Effector CD8-positive, alpha-beta T cell (primary cell): ENCODE measurements at places on chromosomes 4 and X.

- no peak for DNase-seq
Measured at GRCh38 chr4:58188316-58188715, 1078.1 kb upstream of the IGFBP7 start.

GRCh38 chr4:41878170-41878969, 56.9 kb upstream of the TMEM33 start:
- no peak for DNase-seq

GRCh38 chrX:13087322-13088155, 43.1 kb upstream of the FAM9C start:
- DNase-seq, result peak; percentile 34

DNA sequence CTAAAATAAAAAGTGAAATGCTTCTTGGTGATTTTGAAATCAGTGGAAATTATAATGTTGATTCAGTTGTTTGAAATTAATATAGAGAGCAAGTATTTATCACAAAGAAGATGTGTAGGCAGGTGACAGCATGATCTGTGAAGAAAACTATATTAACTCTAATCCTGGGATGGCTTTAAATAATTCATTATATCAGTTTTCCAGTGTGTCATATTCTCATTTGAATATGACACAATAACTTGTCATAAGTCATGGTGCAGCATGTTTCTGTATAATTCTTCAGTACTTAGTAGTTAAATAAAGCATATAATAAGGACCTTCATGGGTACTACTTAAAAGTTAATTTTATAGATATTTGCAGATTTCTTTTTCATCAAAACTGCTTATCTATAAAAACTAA, 573.6 kb downstream of the INPP4B start:
- DNase-seq, result no peak

DNA sequence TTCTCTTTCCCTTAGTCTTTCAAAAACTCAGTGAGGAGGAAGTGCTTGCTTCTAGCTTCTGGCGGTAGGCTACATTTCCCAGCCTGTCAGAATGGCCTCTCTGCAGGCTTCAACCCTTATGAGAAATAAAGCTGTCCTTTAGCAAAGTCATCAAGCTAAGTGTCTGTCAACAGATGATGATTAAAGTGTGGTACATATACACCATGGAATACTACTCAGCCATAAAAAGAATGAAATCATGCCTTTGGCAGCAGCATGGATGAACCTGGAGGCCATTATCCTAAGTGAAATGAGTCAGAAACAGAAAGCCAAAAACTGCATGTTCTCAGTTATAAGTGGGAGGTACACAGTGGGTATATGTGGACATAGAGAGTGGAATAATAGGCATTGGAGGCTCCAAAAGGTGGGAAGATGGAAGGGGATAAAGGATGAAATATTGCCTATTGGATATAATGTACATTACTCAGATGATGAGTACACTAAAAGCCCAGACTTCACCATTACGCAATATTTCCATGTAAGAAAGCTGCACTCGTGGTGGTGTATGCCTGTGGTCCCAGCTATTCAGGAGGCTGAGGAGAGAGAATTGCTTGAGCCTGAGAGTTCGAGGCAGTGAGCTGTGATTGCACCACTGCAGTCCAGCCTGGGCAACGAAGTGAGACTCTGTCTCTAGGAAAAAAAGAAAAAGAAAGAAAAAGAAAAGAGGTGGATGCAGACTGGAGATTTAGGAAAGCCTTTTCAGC, 7.9 kb downstream of the TRIM2 start:
- DNase-seq, result no peak

DNA sequence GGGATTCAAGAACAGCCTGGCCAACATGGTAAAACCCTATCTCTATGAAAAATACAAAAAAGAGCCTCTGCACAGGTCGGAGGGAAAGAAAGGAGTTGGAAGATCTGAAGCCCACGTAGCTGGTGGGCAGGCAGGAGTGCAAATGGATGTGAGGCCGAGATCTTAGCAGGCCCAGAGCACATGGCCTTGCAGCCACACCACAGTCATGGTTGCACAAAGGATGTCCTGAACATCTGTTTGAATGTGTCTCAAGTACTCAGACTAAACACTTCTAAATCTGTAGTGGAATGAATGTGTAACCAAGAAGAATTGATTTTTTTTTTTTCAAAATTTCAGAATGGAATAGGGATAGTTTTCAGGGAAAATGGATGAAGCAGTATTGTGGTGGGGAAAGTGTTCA, 10.8 kb downstream of the CA5B start:
- no peak for DNase-seq

- DNase-seq, result no peak
Measured at GRCh38 chr4:161376275-161376674, 787.5 kb downstream of the FSTL5 start.

DNA sequence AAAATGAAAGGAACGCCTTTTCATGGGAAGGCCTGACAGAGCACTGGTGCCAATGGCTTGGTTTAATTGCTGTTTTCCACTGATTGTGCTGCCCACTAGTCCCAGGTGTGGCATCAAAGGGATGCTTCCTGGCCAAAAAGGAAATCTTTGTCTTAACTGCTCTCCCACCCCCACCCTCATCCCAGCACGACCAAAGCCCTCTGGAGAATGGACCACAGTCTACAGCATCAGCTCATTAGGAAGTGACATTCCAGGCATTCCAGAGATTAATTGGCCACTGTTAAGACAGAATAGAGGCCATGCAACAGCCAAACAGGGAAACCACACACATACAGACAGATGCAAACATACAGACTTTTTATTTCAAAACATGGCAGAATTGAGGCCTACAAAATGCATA, 143.2 kb downstream of the LHFPL1 start:
- no peak for DNase-seq

DNA sequence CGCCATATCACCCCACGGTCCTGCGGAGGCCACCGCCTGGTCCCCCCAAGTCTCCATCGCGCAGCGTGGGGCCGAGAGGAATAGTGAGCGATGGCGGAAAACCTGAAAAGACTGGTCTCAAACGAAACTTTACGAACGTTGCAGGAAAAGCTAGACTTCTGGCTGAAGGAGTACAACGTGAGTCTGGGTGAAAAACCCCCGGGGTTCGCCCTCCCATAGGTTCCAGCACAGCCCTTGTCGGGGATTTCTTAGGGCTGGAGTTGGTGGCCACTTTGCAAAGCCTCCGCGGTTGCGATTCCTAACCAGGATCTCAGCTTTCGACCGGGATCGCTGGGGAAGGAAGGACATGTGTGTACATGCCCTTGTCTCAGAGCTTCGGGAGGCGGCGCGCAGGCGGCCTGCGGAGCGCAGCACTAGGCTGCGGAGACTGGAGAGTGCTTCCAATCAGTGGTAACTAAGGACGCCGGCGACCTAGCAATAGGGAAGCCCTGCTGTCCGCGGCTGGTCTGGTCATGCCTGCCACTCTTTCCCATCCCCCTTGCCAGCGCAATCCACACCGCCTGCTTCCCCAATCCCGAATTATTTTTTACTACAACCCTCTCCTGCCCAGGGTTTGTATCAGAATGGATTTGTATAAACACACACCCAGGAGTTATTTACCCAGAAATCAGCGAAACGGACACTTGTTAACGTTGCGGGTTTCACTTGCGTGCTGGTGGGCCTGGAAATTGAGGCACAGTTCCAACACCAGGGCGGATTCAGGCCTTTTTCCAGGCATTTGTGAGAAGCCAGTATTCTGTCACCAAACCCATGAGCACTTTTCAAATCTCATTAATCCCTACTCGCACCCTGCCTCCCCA, 741 bp downstream of the SPATA18 start:
- no peak for DNase-seq

- no peak for DNase-seq
Measured at GRCh38 chr4:145613566-145614232, 5.5 kb upstream of the MMAA start.

DNA sequence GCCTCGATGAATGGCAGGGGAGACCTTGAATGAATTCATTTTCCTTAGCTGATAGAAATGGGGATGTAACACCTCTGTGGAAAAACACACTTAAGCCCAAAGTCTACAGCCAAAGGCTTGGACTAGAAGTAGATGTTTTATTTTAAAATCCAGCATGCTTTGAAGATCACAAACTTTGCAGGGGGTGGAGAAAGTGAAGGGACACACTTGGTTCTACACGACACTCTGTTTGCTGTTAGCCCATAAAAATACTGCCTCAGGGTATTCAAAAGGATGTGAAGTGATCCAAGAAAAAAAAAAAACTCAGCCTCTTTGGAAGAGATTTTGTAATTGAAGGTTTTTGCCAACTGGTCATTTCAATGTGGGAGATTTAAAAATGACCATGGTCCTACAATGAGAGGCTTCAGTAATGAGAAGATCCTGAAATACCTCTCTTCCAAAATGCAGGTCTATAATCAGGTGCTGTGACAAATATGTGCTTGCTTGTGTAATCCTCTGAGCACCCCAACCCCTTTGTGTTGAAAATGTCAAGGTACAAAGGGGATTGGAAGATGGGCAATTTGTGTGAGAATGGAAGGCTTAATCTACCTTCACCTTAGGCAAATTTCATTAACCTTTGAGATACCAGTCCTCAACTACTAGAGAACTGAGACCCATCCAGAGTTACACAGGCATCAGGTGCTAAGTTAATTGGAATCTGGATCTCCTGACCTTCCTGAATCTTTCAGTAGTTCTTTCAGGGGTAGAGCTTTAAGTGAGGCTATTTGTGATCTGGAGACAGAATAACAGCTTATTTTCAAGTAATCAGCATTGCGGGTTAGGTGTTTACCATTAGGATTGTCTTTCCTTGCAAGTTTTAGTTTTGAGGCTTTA, 82.5 kb downstream of the HS6ST2 start:
- DNase-seq, result no peak

DNA sequence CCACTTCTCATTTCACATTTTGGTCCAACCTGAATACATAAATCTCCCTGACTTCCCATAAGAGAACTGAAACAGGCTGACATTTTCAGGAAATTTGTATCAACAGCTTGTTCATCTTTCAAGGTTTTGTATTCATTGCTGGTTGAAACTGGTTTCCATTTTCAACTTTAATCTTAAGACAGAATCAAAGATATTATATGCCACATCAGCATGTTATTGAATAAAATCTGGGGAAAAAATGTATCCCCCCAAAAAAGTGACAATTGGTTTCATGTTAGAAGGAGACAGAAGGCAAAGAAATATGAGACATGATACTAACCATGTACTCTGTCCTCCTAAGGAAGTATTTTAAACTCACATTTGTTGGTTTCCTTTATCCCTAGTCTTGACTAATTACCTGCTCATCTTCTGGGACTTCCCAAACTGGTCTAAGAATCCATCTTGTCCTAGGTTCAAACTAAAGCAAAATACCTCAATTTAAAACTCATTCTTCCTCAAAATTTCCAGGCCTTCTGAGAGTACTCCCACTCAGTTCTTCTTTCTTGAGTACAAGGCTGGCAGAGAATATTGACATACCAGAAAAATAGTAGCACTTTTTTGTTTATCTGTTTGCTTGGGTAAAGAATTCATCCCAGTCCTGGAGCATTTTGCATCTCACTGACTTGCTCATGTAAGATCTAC, 3.1 kb upstream of the ANTXR2 start:
- DNase-seq, result no peak

DNA sequence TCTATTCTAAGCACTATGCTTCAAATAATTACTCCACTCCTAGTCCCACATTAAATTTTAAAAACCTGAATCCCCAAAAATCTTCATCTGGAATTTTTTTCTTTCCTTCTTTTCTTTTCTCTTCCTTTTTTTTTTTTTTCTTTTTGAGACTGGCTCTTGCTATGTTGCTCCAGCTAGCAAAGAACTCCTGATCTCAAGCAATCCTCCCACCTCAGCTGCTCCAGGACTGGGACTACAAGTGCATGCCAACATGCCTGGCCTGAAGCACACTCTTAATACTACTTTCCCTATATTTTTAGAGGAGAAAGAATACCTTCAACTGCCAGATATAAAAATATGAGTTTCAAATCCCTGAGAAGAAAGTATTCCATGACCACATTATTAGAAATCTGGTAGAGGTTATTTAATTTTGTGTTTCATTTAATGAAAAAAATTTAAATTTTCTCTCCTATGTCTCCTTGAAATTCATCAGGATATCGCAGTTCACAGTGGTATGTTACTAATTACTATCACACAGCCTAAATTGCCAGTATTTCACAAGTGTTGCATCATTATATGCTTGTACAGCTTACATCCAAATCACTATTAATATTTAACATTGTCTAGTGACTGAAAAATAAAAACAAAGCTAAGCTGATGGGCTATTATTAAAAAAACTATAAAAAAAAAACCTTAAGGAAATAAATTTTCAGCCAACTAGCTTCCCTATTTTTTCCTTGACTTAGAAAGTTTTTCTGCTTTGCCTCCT, 227.8 kb downstream of the NAF1 start:
- DNase-seq, result no peak
